ENCODE measurements at places on chromosomes 11 and 22.

DNA sequence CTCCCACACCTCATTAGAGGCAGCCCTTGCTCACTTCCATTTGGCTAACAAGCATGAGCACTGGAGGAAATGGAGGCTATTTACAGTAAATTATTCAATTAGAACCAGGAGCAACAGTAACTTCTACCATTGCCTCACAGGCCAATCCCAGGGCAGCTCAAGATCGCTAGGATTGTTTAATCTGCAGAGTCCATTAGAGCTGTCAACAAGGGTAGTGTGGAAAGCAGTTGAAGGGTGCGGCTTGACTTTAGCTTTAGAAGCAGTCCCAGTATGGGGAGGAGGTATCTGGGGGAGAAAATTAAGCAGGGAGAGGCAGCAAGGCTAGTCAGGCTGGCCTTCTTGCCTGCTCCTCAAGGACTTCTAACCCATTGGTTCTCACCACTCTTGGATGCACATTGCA is 38.3 kb upstream of the CYP2R1 start:
- no peaks in the 10 kb centered on the region for H3K36me3 ChIP-seq
- H3K27ac ChIP-seq, result no peak overlapping the region
- no peak overlapping the region for H3K4me3 ChIP-seq

GRCh38 chr11:65927904-65928397 is 8.7 kb downstream of the DRAP1 start:
- H3K4me3 ChIP-seq, result no peak overlapping the region
- no peaks in the 10 kb centered on the region for H3K4me1 ChIP-seq
- no peak for DNase-seq

GRCh38 chr11:119338318-119338890 is 2.3 kb downstream of the C1QTNF5 start:
- H3K27me3 ChIP-seq, result peaks cover 19% of the 10 kb centered on the region
- peak overlapping the region; percentile 92 for H3K27ac ChIP-seq
- H3K4me3 ChIP-seq, result no peak overlapping the region
- H3K36me3 ChIP-seq, result peaks cover 9% of the 10 kb centered on the region

DNA sequence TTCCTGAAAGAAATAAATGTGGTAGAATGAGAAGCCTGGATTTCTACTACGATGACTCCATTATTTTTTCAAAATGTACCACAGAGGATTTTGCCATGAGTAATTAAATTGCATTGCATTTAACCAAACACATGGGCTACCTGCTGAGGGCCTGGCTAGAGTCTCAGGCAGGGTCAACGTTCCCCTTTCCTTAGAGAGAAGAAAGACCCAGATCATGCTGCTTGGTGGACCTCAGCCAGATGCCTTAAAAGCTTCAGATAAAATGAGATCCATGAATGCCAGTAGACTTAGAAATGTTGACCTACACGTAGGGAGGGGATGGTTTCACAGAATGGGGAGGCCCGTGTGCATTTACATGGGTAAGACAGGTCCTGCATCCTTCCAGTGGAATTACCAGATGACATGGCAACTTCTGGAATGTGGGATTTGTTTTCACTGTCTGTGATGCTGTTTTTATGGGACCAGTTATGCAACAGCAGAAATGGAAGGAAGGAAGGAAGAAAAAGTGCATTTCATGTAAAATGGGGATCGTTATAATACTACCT is 1069.4 kb downstream of the NTM start:
- no peaks in the 10 kb centered on the region for H3K4me1 ChIP-seq
- DNase-seq, result no peak
- H3K27ac ChIP-seq, result no peak overlapping the region
- H3K27me3 ChIP-seq, result no peaks in the 10 kb centered on the region
- no peaks in the 10 kb centered on the region for H3K36me3 ChIP-seq

- H3K4me1 ChIP-seq, result no peaks in the 10 kb centered on the region
- no peaks in the 10 kb centered on the region for H3K36me3 ChIP-seq
- DNase-seq, result peak; percentile 33
Measured at GRCh38 chr22:17914474-17914873, 109.9 kb downstream of the MICAL3 start.

GRCh38 chr11:15651816-15652215 is 537.1 kb downstream of the INSC start:
- no peaks in the 10 kb centered on the region for H3K27me3 ChIP-seq
- DNase-seq, result no peak
- H3K27ac ChIP-seq, result no peak overlapping the region
- no peaks in the 10 kb centered on the region for H3K36me3 ChIP-seq

DNA sequence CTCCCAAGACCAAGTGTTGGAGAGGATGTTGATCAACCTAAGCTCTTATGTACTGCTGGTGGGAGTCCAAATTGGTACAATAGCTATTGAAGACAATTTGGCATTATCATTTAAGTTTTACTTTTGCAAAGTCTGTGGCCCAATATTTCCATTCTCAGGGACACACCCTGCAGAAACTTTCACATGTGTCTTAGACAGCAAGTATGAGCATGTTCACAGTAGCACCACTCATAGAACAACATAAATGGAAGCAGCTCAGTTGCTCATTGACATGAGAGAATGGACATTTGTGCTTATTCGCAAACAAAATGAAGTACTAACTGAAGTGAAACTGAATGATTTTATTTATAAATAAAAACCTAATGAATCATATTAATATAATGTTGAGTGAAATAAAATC is 135.5 kb downstream of the NOX4 start:
- no peak overlapping the region for H3K4me3 ChIP-seq
- H3K27me3 ChIP-seq, result no peaks in the 10 kb centered on the region
- no peak for DNase-seq
- H3K4me1 ChIP-seq, result no peaks in the 10 kb centered on the region
- H3K27ac ChIP-seq, result no peak overlapping the region
- no peaks in the 10 kb centered on the region for H3K36me3 ChIP-seq

GRCh38 chr11:76107971-76108370 is 98.3 kb downstream of the WNT11 start:
- H3K27me3 ChIP-seq, result no peaks in the 10 kb centered on the region
- DNase-seq, result no peak
- no peak overlapping the region for H3K27ac ChIP-seq
- H3K36me3 ChIP-seq, result no peaks in the 10 kb centered on the region
- no peaks in the 10 kb centered on the region for H3K4me1 ChIP-seq

DNA sequence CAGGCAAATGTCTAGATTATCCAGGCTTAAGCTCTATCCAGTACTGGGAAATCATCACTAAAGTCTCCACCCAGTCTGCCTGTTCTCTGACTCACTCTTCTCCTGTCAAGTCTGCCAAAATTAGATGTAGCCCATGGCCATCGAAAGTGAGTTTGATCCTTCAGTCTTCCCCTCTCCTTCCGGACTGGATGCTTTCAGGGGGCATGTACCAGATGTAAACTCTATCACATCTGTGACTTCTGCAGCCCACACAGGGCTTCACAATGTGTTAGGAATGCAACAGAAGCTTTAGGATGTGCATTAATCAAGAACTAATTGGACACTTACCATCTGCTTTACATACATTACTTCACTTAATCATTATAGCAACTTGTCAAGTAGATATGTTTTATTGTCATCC is 12.3 kb downstream of the ME3 start:
- no peaks in the 10 kb centered on the region for H3K27me3 ChIP-seq
- no peak overlapping the region for H3K27ac ChIP-seq
- H3K4me1 ChIP-seq, result no peaks in the 10 kb centered on the region
- no peak for DNase-seq
- no peak overlapping the region for H3K4me3 ChIP-seq

- no peak overlapping the region for H3K27ac ChIP-seq
- H3K27me3 ChIP-seq, result peaks cover 34% of the 10 kb centered on the region
- peaks cover 55% of the 10 kb centered on the region for H3K4me1 ChIP-seq
- no peak for DNase-seq
- H3K4me3 ChIP-seq, result peak overlapping the region; percentile 41
Measured at GRCh38 chr22:50266994-50267393, 3.2 kb downstream of the MAPK11 start.

DNA sequence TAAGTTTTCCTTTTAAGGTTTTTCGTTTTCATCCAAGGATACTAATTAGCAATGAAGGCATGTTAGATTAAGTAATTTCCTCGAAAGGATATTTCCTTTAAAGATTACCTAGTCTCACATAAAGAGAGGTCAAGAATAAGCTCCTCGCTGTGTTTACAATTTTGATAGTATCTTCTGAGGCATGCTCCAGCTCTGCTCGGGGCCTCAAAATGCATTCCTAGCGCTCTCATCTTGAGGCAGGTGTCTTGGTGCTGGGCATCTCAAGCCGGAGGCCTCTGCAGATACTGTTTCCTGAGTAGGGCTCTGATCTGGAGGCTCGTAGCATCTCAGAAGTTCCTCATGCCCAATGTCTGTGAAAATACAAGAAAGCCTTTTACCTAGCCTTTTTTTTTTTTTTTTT is 128.6 kb upstream of the SNX19 start:
- no peaks in the 10 kb centered on the region for H3K36me3 ChIP-seq
- no peak for DNase-seq
- H3K27ac ChIP-seq, result no peak overlapping the region
- peaks cover 5% of the 10 kb centered on the region for H3K27me3 ChIP-seq
- H3K4me3 ChIP-seq, result no peak overlapping the region
- H3K4me1 ChIP-seq, result no peaks in the 10 kb centered on the region

DNA sequence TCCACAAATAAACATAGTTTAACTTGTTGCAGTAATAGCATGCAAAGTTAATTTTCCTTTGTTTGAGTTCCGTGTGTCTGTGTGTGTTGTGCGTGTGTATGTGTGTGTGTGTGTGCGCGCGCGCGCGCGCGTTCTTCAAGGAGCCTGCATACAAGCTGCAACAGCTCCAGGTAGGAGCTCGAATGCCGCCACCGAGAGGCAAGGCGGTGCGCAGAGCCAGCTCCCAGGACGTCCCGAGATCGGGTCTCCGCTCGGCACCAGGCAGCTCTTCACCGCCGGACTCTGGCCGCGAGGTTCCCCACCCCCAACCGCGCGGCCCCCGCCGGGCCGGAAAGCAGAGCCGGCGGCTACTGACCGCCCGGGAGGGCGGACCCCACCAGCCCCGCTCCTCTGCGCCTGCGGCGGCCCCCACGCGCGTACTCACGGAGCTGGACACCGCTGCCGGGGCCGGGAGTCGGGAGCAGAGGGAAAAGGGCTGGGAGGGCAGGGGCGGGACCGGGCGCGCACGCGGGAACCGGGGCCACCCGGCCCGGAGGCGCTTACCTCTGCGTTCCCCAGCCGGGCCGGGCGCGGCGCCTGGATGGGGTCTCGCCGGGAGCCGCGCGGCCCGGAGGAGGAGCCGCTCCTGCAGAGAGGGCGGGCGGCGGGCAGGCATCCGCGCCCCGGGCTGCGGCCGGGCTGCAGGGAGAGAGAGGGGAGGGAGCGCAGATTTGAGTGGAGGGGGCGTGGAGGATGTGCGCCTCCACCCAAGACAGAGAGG is 40.4 kb upstream of the AKIP1 start:
- H3K27ac ChIP-seq, result peak overlapping the region; percentile 93
- peaks cover 8% of the 10 kb centered on the region for H3K4me1 ChIP-seq
- peak; percentile 79 for DNase-seq
- H3K36me3 ChIP-seq, result no peaks in the 10 kb centered on the region

GRCh38 chr11:74612877-74613276 is 20.5 kb downstream of the POLD3 start:
- no peaks in the 10 kb centered on the region for H3K36me3 ChIP-seq
- H3K27me3 ChIP-seq, result no peaks in the 10 kb centered on the region
- DNase-seq, result no peak
- H3K4me1 ChIP-seq, result peaks cover 66% of the 10 kb centered on the region
- no peak overlapping the region for H3K4me3 ChIP-seq
- peak overlapping the region; percentile 74 for H3K27ac ChIP-seq

DNA sequence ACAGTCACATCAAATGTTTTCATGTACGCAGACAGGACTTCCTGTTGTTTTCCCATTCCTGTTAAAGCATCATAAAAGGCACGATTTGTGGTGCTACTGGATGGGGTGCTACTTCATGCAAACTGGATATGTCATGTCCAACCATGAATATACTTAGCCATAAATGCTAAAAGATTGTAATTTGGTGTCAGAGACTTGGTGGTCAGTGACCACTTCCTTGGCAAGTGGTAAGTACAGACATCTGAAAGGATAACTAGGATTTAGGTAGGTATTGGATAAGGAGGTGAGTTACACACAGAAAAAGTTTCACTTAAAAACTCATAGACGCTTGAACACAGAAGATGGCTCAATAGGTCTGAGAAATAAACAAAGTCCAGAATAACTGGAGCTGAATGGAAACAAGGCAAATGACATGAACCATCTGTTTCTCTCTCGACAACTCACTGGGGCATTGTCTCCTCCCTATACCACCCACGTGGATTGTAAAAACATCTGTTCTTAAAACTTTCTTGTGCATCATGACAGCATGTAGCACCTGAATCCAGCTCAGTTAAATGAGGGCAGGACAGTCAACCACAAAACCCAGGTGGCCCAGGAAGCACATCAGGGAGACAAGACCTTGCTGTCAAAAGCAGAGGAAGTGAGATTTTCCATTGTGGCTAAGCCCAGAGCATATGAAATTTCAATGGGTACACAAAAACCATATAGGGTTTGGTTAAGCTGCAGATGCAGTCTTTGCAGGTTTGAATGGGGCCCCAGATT is 22.1 kb upstream of the IGLL5 start:
- no peaks in the 10 kb centered on the region for H3K36me3 ChIP-seq
- H3K27ac ChIP-seq, result no peak overlapping the region
- H3K4me1 ChIP-seq, result no peaks in the 10 kb centered on the region
- no peak overlapping the region for H3K4me3 ChIP-seq
